ENCODE measurements at places on chromosomes 13 and 19.

- DNase-seq: no peak
Observed at GRCh38 chr19:33691736-33692135, 70.0 kb downstream of the CHST8 start.

- DNase-seq: no peak
Observed at GRCh38 chr13:38895075-38895474, 95.6 kb downstream of the STOML3 start.

GRCh38 chr13:79295906-79296706, 109.9 kb downstream of the RBM26 start:
- no peak for DNase-seq

- no peak for DNase-seq
Observed at GRCh38 chr19:34513767-34514166, 32.2 kb downstream of the WTIP start.

- no peak for DNase-seq
Observed at GRCh38 chr13:33207615-33207961, 78.0 kb downstream of the STARD13 start.

GRCh38 chr13:37443538-37443937, 155.0 kb downstream of the POSTN start:
- DNase-seq: no peak

DNA sequence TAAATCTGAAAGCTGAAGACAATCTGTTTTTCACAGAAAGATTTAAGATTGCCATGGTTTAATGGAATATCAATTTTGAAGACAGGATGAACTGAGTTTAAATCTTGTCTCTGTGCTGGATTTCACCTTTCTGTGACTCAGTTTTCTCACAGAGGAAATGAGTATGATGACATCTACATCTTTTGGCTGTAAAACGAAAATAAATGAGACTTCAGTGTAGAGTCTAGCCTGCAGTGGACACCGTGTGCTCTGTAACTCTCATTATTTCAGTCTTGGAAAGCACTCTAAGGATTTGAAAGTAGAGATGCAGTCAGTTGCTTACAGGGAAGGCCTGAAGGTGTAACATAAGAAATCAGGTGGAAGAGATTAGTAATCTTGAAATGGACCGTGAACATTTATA, 150.4 kb downstream of the NALCN start:
- DNase-seq: no peak

DNA sequence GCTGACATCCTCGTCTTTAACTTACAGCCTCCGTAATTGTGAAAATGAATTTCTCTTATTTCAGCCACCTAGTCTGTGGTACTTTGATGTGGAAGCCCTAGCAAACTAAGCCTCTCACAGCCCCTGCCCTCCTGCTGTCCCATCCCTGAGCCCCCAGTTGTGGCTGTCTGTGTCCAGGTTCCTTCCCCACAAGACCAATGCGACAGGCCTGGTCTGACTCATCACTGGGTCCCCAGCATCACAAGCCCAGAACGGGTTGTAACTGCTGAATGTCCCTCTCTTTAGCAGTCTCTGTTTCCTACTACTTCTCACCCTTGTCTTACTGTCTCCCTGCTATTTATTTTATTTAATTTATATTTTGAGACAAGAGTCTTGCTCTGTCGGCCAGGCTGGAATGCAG, 5.7 kb downstream of the POU2F2 start:
- no peak for DNase-seq

DNA sequence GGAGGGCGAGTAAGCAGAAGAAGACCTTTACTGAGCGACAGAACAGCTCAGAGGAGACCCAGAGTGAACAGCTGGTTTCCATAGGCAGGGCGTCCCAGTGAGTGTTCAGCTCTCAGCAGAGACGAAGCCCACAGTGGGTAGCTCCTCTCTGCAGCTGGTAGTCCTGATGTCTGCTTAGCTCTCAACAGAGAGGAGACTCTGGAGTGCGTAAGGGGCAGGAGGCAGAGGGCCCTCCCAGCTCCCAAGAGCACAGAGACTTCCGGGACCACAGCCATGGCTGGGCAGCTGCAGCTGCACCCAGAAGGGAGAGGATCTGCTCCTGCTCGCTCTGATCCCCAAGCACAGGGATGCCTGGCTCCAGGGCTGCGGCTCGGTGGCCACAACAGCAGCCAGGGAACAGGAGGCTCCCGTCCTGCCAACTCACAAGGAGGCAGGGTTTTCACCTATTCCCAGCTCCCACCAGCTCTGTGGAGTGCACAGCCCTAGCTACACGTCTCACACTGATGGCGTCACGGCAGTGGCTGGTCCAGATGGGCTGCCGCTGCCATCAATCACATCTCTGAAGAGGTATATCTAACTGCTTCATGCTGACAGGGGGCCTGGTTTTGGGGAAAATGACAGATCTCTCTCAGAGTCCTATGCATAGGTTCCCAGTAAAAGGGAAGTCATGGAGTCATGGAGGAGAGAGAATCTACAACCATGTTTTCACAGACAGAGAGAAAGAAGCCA, 2660.1 kb upstream of the PCDH20 start:
- DNase-seq: peak; percentile 56

DNA sequence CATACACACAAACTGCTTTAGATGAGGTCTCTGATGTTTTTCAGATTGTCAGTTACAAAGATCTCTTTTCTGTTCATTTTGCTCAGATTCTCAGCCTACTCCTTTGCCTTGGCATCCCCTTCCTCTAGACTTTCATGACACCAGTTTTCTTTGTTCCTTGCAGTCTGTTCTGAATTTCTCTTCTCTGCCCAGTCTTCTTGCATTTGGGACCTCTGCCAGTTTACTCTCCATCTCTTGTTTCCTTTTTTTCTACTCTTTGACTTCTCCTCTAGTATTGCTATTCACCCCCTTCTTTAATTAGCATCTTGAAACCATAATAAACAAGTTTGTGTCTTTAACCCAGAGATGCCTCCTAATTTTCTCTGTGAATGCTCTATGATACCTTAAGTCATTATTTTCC, 26.1 kb downstream of the EDNRB start:
- DNase-seq: no peak

GRCh38 chr19:51651216-51651846, 4.7 kb upstream of the SIGLEC14 start:
- DNase-seq: no peak

DNA sequence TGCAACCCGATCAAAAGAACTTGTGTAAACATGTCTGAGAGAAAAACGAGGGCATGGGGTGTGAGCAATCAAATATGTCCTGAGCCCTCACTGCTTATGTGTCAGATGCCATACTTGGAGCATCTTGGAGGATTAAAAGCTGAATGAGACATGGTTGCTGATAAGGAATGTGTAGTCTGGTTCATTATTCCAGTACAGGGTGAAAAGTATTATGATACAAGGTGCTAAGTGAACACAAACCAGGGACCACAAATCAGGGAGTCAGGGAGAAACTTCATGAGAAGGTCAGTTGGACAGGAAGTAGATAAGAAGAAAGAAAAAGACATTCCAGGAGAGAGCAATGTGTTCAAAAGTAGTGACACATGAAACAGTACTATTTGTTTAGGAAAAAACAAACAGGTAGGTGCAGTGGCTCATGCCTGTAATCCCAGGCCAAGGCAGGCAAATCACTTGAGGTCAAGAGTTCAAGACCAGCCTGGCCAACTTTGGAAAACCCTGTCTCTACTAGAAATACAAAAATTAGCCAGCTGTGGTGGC, 2.0 kb upstream of the RCBTB1 start:
- no peak for DNase-seq

DNA sequence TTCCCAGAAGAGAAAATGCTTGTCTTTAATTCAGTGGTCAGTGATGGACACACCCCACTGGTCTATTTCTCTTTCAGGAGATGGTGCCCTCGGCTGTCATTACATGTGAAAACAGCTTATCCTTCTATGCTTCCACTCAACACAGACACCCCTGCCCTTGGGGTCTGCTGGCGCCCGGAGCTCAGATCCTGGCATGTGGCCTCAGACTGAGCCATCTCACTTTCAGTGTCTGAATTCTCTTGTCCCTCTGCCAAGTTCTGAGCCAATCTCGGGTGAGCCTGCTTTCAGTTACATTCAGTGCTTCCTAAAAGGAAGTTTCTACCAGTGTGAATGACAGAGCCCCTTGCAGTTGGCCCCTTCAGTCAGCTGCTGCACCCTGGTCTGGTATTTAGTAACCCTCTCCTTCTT, 293.6 kb downstream of the DNAJC15 start:
- DNase-seq: no peak

- no peak for DNase-seq
Observed at GRCh38 chr19:38759590-38760003, 13.7 kb downstream of the LGALS7 start.

GRCh38 chr13:99895444-99896368, 75.9 kb downstream of the ZIC5 start:
- no peak for DNase-seq

GRCh38 chr19:3753631-3754410, 7.7 kb downstream of the APBA3 start:
- no peak for DNase-seq

DNA sequence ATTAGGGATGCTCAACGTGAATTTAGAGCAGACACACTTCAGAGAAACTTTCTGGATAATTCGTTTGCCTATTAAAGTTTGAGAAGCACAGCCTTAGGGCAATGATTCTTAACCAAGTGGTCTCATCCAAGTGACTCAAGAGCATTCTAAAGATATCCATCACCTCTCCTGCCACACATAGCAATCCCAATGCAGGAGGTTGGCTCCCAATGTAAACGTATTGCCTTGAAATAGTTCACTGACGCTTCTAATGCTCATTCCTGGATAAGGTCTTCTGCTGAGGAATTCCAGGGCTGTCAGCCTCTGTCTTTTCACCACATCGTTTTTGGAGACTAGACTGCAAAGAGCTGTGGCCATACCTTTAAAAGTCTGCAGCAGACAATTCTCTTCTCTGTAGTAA, 279.8 kb upstream of the DACH1 start:
- no peak for DNase-seq

- no peak for DNase-seq
Observed at GRCh38 chr19:4449639-4450028, 8.0 kb downstream of the UBXN6 start.

- DNase-seq: no peak
Observed at GRCh38 chr19:33225458-33225926, at the start of gene SLC7A10. SLC7A10 (minus strand) TSS chr19:33225850; CDS start chr19:33225703, 147 bp downstream.

- no peak for DNase-seq
Observed at GRCh38 chr13:106570299-106570852, 2.4 kb upstream of the ARGLU1 start.

- no peak for DNase-seq
Observed at GRCh38 chr13:27004866-27005265, 166.7 kb downstream of the USP12 start.

GRCh38 chr13:52164989-52165388, 5.6 kb upstream of the NEK3 start:
- no peak for DNase-seq

DNA sequence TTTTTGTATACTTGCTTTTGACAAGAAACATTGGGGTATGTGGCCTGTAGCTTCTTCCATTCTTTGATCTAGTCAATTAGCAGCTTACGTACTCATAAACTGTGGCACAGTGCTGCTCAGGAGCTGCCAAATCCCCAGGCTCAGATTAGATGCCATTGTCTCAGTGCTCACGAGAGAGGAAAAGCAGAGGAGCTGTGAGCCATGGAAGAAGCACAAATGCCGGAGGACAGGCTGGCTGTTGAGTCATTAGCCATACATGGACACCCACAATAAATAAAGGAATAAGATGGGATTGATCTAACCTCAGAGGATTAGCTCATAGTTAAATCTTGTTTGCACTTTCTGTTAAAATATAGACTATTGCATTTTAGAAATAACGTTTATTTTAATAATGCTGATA, 121.7 kb downstream of the POSTN start:
- DNase-seq: no peak

DNA sequence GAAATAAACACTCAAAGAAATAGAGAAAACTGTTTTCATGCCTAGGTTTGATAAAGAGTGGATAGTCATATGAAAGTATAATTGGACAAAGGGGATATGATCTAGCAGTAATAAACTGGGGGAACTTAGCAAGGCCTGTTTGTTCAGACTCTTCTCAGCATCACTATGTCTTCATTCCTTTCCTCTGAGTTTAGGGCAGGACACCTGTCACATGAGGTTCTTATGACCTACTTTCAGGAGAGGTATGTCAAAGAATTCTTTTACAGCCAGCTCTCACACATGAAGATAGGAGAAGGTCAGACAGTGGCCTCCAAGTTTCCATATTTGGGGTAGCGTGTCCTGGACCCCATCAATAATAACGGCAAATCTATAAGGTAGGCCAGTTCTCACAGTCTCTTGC, 11.4 kb upstream of the RFXAP start:
- DNase-seq: no peak

- no peak for DNase-seq
Observed at GRCh38 chr13:23628765-23629565, 58.8 kb downstream of the TNFRSF19 start.

DNA sequence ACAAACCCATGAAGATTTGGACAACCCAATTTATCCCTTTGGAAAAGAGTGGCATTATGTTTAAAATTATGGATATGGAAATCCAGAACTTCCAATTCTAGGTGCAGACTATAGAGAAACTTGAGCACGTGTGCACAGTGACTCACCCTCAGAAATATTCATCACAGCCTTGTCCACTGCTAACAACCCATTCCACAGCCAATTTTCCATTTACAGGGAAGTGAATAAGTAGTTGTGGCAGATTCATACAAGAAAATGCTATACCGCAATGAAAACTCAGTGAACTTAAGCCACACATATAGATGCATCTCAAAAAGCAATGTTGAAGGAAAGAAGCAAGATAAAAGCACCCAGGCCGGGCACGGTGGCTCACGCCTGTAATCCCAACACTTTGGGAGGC, 133.3 kb downstream of the USP12 start:
- no peak for DNase-seq

- DNase-seq: no peak
Observed at GRCh38 chr19:17423429-17424208, 3.8 kb downstream of the MVB12A start.

DNA sequence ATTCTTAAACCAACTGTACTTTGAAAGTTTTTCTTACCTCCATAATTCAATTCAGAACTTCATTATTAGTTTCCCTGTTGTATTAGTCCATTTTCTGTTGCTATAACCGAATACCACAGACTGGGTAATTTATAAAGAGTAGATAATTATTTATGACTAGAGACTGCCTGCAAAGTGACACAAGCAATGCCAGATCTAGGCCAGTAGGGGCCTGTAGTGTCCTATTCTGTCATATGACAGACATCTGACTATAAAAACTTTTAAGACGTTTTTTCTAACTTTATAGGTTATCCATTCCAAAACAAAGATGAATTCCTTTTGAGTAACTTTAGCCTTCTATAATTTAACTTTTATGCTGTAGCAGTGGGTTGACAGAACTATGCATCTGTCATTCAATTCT, 2783.8 kb downstream of the PCDH9 start:
- no peak for DNase-seq

GRCh38 chr13:106349080-106349931, 186.2 kb downstream of the EFNB2 start:
- DNase-seq: peak; percentile 43

GRCh38 chr19:5534787-5535586, 32.8 kb downstream of the TINCR start:
- no peak for DNase-seq

- no peak for DNase-seq
Observed at GRCh38 chr13:83621765-83622421, 260.4 kb downstream of the SLITRK1 start.

All from NCI-H187 treated with DMSO at 0.1 percent for 48 hours (cell line).